ENCODE measurements at places on chromosomes 16 and 17. TPM values are rescaled to one million over a fixed set of nuclear protein-coding genes. Genes with fewer than 3 reads are reported as not detected.

CIITA gene
- polyA plus RNA-seq: not detected

ITGB4 gene
- polyA plus RNA-seq: 3.9 TPM

ABCC12 gene
- 0.33 TPM for polyA plus RNA-seq

SMPD3 gene
- polyA plus RNA-seq: 18.6 TPM

LDAF1 gene
- polyA plus RNA-seq: 29.7 TPM

C16orf96 gene
- polyA plus RNA-seq: not detected

- DNase-seq: no peak
Measured at GRCh38 chr17:48174833-48175523, 67.4 kb downstream of the SNX11 start.

DNA sequence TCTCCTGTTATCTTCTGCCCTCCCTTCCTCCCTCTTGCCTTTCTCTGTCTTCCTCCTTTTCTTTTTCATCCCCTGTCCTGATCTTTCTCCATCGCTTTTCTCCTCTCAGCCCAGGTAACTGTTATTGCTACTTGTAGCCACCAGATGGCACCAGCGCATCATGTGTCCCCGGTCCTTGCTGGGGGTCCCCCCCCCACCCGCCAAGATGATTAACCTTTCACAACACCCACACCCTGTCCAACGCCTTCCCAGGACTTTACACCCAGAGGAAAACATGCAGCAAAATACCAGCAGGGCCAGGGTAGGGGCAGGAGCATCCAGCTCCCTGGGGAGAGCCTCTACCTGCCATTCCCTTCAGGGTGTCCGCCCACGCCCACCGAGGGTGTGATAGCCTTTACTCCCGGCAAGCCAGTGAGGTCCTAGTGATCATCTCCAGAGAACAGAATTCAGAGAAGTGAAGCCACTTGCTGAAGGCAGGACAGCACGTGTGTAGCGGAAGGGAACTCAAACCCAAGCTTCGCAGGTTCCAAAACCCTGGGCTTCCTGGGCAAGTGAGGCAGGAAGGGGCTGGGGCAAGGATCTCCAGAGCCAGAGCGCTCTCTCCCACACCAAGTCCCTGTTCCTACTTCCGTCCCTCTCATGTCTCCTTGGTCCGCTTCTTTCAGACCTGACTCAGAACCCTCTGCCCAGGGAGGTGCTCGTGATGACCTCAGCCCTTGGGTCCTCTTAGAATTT is 13.4 kb upstream of the TAC4 start:
- peak; percentile 41 for DNase-seq

- DNase-seq: no peak
Measured at GRCh38 chr16:85216522-85217375, 104.5 kb upstream of the CIBAR2 start.

GRCh38 chr17:33389504-33390135 is 96.5 kb upstream of the ASIC2 start:
- DNase-seq: no peak

DNA sequence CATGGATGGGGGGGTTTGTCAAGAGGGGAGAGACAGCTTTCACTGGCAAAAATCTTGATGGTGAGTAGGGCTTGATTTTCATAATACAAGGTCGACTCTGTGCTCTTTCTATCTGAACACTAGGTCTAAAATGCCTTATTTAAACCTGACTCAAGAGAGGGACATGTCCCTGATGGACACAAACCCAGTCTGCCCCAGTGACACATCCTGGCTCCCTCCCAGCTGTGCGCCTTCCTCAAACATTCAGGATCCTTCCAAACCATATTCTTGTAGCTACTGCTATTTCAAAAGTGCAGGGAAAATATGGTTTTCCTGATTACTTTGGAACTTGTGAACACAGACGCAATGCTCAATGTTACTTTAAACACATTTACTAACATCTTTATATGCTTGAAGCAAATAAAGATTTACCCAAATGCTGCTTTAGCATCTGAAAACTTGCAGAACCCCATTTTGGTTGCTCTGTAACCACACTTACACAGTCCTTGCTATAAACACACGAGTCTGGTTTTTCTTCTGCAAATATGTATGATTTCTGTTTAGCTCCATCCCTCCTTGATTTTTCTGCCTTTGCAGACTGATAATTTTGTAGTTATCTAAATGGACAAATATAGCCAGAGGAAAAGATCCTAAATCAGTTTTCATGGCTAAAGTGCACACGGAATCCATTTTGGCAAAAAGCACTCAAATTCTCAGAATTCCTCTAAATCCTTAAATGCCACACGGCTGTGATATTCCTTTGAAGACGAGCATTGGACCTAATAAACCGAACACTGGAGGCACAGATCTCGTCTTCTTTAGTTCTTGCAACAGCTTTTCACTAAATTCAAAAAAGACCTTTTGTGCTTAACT is 499.9 kb upstream of the ZFHX3 start:
- DNase-seq: no peak

- DNase-seq: no peak
Measured at GRCh38 chr16:49672753-49673152, 183.2 kb downstream of the ZNF423 start.

- no peak for DNase-seq
Measured at GRCh38 chr16:2490190-2491105, 15.5 kb downstream of the TBC1D24 start.

DNA sequence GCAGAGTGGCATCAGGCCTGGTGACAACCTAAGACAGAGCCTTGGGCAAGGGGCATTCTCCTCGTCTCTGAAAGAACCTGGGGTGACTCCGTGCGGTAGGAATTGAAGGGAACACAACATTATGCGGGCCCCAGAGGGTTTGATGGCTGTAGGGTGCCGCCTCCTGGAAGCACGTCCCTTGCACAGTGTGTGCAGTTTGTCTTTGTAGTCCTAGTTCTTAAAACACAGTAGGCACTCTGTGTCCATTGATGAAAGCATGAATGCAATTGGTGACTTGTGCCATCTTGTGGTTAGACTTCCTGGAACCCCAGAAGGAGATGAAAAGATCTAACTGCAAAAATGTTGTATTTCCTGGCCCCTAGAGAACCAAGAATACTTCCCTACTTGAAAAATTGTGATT is 279.8 kb downstream of the UTP18 start:
- DNase-seq: no peak

DNA sequence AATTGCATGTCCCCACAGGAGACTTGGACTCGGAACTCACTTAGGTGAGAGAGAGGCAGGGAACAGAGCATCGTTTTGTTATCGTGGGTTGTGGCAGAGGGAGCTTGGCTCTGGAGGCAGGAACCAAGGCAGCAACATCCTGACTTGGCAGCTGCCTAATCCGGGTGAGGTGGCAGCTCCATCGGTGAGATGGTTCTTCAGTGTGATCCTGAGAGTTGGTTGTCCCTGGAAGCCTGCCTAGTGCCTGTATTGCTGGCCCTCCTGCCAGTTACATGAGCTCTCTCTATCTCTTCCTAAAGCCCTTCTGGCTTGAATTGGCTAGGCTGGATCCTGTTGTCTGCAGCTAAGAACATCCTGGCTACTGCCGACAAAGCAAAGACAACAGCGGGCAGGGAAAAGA is 19.9 kb upstream of the SEC14L1 start:
- no peak for DNase-seq

GRCh38 chr16:66304151-66304550 is 62.3 kb upstream of the CDH5 start:
- DNase-seq: peak; percentile 73

DNA sequence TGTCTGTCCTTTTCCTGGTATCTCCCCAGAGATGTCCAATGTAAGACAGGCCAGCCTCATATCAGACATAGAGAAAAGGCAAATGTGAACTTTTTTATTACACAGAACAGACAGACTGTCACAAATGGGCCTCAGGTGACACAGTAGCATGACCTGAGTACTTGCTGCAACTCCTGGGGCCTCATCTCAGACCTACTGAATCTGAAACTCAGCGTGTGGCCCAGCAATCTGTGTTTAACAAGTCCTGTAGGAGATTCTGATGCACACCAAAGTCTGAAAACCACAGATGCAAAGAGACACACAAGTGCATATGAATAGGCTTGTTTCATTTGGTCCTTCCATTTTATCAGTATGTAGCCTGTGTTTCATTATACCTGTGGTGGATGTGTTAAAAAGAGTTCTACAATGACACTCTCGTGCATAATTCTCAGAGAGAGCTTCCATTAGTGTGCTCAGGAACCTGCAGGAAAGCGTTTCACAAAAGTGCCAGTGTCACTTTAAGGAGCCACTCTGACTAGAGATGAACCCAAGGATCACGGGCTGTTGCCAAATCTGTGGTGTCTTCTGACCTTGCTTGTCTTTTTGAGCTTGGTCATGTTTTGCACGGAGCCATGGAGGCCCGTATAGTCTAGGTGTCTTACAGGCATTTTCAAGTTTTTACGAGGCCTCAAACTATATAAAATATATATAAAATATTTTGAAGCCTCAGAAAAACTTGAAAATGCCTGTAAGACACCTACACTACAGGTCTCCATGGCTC is 33.8 kb upstream of the NF1 start:
- no peak for DNase-seq

- no peak for DNase-seq
Measured at GRCh38 chr16:89547860-89548259, 12.6 kb upstream of the RPL13 start.

DNA sequence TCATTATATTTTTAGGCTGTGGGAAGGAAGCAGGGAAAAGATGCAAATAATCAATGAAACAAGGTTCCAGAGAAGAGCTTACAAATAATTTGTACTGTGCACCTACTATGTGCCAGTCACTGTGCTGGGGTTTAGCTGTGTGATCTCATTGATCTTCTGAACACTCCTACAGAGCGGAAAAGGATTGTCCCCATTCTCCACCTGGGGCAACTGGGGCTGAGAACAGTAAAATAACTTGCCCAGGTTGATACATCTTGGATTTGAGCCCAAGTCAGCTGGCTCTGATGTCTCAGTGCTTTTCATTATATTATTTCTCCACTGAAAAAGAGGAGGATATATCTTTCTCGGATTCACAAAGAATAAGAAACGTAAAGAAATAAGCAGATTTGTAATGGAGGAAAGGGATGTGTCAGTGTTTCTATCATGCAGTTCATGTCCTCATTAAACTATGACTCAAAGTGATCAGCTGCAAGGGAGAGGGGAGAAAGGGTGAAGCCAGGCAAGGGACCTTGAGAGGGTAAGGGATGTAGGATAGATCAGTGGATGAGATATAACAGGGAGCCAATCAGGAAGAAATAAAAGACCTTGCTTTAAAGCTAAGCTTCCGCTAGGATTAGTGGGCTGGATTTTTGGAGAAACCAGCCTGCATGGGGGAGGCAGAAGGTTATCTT is 143.6 kb upstream of the NOL11 start:
- no peak for DNase-seq

- DNase-seq: peak; percentile 87
Measured at GRCh38 chr17:2244545-2245525, 58.8 kb downstream of the SMG6 start.

DNA sequence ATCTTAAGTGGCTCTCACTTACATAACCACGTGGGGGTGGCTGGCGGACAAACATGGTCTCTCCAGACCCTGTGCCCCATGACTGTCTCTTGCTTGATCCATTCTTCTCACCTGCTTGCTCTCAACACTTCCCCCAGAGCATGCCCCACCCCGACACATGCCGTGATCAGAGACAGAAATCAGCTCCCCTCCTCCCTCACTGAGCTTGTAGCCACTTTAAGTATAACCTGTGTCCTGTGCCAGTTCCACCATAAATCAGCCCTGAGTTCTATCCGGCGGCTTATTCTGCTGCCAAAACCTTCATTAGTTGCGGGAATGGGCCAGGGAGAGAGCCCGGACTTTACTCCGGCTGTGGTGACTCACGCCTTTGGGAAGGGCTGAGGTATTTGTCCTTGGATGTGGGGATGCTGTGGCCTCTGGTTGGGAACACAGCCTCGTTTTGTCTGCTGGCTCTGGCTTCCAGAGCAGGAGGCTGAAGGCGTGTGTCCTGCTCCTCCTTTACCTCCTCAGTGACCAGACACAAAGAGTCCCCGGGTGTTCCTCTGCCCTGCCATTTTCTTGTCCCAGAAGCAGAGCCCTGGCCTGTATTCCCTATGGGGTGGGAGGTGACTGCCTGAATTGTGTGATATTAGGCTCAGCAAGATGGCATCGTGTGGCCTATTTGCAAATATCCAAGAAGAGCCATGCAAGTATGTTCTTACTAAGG is 21.1 kb downstream of the ANKRD40 start:
- peak; percentile 51 for DNase-seq

DNA sequence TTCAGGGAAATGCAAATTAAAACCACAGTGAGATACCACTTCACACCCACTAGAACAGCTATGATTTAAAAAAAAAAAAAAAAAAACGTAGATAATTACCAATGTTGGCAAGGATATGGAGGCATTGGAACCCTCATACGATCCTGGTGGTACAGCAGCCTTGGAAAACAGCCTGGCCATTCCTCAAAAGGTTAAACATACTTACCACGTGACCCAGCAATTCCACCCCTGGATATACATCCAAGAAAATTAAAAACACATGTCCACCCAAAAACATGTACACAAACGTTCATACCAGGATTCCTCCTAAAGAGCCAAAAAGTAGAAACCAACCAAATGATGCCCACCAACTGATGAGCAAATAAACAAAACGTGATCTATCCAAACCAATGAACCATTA is 68.1 kb downstream of the GAS7 start:
- DNase-seq: no peak

Data from muscle of arm (tissue), 14 donors.